NCI-H1092 (cell line): ENCODE measurements at places on chromosomes 3 and 15.

GRCh38 chr3:128426128-128426921, 40.4 kb downstream of the DNAJB8 start:
- no peak for DNase-seq

DNA sequence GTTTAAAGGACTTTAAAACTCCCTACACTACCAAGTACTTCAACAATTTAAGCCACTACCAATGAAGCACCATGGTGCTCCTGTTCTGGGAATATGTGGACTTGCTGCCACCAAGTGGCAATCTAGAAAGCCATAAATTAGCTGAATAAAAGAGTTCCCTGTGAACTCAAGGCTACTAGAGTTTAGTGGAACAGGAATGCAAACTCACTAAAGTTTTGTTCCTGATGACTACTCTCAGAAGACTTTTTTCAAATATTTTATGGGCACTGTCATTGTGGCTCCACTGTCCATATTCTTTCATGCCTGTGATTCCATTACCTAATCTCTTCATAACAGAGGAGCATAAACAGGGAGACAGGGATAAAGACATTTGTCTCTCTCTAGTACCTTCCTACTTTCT, 63.9 kb downstream of the TMCC1 start:
- no peak for DNase-seq

GRCh38 chr3:54374214-54374852, 252.0 kb downstream of the CACNA2D3 start:
- DNase-seq: peak; percentile 8

- no peak for DNase-seq
These were observed 137.3 kb upstream of the MME start for GRCh38 chr3:154942827-154943226.

DNA sequence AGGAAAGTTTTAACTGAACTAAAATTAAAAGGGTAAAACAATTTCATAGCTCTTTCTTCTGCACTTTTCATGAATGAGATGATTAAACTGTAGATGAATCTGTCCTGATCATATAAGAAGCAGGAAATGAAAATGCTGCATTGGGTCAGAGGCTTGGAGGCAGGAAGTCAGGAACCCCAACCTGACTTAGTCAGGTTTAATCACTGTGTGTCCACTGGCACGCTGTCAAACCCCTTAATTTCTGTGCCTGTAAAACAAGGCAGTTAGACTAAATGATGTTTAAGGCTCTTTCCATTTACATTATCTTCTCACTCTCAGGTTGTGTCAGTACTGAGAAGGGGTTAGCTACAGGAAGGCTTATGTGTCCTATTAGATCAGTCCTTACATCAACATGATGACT, 193.3 kb upstream of the TTC14 start:
- DNase-seq: no peak

DNA sequence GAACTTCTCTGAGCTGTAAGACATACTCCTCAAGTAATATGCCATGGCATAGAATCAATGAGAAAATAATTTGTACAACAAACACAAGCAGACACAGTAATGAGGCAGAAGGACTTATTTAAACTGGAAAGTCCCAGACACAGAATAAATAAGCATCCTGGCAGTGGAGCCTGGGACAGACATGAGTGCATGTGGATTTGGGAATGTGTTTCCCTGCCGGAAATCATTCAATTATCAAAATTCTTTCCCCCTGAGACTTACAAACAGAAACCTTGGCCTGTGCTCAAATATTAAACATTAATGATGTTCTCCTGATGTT, 520.1 kb downstream of the ROBO1 start:
- DNase-seq: no peak

DNA sequence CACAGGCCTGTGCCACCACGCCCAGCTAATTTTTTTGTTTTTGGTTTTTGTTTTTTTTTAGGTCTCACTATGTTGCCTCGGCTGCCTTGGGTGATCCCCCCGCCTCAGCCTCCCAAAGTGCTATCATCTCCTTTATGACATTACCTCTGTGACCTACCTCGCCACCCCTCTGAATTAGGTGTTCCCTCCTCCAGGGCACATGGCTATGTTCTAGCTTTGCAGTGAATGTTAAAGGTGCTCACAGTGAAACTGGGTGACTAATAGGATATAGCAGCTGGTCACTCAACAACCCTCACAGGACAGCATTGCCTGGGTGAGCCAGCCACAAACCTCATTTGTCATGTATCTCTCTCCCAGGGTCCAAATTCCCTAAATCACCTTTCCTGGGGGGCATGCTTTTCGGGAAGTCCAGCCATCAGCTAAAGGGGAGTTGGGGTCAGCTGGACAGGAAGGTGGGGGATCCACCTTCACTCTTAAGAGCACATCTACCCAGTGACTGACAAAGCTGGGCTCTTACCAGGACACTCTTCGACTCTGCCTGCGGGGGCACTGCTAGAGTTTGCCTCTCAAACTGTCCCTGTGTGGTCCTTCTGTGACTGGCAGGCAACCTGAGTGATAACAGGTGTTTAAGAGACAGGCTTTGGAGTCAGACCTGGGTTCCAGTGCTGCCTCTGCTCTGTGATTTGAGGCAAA, 1.6 kb upstream of the TTLL3 start:
- DNase-seq: no peak

- no peak for DNase-seq
These were observed 198.4 kb downstream of the WNT5A start for GRCh38 chr3:55288657-55289056.

GRCh38 chr3:184460276-184460675, 80.4 kb downstream of the CHRD start:
- DNase-seq: no peak

DNA sequence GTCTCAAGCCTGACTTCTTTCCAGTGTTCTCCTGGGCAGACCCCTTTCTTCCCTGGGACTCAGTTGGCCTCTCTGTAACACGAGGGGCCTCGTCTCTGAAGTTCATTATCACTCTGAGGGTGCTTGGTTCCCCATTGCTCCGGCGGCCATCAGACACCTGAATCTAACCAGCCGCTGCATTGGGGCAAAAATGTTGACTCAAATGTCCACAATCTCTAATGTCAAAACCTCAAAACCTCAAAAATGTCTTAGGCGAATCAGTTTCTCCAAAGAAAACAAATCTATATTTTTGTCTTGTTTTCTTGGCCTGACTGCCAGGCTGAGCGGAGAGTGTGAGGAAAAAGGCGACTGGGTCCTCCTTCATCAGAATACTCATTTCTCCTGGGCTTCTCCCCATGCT, 220.7 kb downstream of the VPS13C start:
- no peak for DNase-seq

DNA sequence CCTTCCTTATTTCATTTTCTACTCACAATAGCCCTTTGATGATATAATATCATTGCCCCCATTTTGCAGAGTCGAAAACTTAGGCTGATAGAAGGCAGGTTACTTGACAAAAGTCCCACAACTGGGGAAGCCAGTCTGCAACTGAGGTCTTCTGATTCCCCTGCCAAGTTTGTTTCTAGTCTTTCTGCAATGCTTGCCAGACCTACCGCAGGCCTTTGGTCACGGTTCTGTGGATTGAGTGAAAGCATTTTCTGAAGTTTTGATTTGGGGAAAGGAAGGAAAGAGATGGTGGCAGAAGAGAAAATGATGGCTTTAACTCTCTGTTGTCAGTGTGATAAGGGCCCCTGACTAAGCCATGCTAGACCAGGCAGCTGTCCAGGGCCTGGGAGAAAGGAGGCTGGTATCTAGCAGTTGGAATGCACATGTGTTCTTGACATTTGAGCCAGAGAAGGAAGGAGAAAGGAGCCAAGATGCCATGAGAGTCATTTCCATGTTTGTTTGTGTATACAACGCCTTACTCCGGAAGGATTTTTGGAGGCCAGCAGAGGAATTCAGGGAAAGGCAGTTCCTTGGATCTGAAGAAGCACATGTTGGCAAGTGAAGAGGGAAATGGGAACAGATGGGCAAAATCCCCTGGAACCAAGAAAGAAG, 29.9 kb downstream of the FAH start:
- DNase-seq: no peak

GRCh38 chr3:178103140-178103539, 433.1 kb upstream of the KCNMB2 start:
- DNase-seq: no peak

DNA sequence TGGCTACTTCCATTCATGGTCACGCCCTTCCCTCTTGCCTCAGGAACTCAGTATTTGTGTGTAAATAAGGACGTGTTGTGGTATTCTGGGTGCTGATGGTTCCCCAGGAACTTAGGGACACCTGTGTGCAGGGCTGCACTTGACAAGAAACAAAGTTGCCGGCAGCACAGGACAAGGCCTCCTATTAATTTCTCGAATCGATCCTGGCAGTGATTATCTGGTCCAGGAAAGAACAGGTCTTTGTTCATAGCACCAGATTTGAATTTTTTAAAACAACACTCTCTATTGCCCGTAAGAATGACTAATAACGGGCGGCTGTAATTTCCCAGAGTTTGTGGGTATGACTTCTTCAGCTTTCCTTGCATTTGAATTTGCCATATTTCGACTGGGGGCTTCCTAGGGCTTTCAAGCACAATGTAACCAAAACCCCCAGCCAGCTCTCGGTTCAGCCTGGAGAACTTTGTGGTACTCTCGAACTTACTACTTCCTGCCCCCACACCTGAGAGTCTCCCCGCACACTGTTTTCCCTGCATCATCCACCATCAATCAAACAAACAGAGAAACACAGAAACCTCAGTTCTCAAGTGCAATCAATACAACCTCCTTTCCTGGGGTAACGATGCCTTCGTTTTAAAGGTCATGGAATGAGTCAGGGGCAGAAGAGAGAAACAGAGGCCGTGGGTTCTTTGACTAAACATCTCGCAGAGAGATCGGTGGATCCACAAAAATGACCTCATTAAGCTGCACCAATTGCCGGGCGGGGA, 241.7 kb upstream of the ICE2 start:
- DNase-seq: no peak

GRCh38 chr15:77710637-77711036, 77.9 kb upstream of the LINGO1 start:
- no peak for DNase-seq

DNA sequence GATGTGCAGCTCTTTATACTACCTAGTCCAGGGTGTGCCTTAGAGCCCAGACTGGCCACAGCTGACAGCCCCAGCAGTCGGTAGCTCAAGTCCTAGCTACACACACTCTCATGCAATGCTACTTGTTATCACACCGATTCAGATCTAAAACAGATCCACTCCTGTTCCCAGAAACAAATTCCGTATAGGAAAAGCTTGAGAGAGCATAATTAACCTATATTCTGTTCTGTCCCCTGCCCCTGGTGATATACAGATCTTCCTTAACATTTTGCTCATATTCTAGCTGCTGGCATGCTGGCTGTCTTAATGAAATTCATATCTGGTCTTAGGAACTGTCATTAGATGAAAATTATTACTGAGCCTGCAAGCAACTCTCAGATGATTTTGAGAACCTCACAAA, 204.3 kb downstream of the SOX2 start:
- no peak for DNase-seq

- DNase-seq: no peak
These were observed 144.7 kb downstream of the TLE3 start for GRCh38 chr15:69953051-69953450.

- DNase-seq: no peak
These were observed 117.4 kb upstream of the ZBED2 start for GRCh38 chr3:111712294-111713167.

GRCh38 chr15:69652751-69653305, 200.2 kb downstream of the RPLP1 start:
- DNase-seq: no peak

GRCh38 chr15:59557581-59557980, 54.0 kb upstream of the GCNT3 start:
- DNase-seq: no peak

DNA sequence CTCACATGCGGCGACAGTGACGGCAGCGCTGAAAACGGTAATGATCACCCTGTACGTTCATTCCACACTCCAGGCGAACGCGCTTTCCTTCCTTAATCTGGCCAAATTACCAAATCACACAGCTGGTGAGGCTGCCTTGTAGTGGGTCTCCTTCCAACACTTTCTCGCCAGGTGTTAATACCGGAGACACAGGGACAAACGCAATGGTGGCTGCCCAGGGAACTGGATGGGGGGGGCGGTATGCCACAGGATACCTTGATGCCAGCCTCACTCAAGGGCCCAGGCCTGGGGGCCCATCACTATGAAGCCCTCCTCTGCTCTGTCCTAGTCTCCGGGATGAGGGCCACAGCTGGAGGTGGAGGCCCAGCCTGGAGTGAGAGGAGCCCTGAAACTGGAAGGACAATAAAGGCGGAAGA, 1.4 kb upstream of the CAMK2N2 start:
- DNase-seq: no peak

DNA sequence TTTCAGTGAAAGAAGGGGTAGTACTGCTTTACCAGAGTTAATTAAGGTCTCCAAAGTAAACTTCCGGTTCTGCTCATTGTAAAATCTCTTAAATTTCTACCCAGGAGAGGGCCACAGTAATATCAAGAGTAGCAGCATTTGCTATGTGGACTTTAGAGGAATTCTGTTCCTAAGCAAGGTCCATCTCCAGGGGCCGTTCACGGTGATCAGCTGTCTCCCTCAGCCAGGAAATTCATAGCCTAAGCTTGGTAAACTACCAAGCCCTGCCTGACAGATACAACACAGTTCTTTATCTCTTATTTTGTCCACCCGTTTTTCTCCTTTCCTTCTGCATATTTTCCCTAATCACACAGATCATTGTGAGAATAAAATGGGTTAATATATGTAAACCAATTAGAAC, 2.3 kb downstream of the DUT start:
- DNase-seq: no peak

DNA sequence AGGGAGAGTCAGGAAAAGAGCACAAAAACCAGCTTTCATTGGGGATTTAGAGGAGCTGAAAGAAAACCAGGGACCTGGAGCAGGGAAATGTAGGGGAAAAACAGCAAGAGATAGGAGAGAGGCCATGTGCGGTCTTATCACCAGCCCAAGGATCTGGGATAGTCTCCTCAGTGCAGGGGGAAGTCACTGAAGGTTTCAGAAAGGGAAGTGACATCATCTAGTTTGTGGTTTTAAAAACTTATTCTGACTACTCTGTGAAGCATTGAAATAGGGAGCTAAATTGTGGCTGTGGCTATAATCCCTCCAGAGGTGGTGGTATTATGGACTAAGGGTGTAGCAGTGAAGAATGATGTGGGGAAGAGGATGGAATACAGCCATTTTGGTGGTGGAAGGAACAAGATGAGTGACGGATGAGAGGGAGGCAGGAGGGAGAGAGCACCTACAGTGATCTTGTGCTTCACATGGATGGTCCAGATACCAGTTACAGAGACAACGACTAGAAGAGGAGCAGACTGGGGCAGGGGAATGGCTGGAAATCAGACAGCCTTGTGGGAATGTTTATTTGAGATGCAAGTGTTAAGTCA, 72.7 kb downstream of the HMG20A start:
- DNase-seq: no peak

DNA sequence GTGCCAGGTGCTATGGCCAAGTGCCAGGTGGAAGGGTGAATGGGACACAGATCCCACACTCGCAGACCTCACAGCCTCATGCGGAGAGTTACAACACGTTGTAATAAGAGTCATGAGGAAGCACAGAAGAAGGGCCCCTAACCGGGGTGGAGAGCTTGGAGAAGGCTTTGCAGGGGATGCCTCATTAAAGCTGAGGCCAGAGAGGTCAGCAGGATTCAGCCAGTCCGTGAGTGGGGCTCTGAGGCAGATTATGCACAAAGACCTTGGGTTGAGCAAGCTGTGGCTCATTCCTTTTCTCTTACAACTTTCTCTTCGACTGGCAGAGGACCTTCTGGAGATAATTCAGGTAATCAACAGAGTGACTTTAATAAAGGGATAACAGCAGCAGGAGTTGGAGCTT, 65.3 kb upstream of the SNRK start:
- DNase-seq: no peak

- no peak for DNase-seq
These were observed 333.3 kb upstream of the TPM1 start for GRCh38 chr15:62709261-62709660.
